ENCODE measurements at places on chromosomes 3 and 15.
A peak's percentile ranks its signal among the peaks of the same experiment; 100 is the strongest.

- no peak for DNase-seq
Observed at GRCh38 chr3:121855555-121855954, 20.5 kb downstream of the EAF2 start.

GRCh38 chr3:135500034-135500433 lies 465.5 kb upstream of the PPP2R3A start:
- DNase-seq, result no peak

DNA sequence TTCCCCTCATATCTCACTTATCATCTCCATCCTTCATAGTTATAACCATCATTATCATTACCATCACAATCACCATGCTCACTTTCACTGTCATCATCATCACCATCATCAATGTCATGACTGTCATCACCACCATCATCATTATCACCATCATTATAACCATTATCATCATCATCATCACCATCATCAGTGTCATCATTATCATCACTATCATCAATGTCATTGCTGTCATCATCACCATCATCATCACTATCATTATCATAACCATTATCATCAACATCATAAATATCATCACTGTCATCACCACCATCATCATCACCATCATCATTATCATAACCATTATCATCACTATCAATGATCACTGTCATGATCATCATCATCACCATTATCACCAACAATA lies 44.1 kb downstream of the SSUH2 start:
- no peak for DNase-seq

GRCh38 chr3:42856544-42856943 lies 19.1 kb downstream of the CYP8B1 start:
- DNase-seq, result no peak

- no peak for DNase-seq
Observed at GRCh38 chr3:110494093-110494490, 577.5 kb upstream of the NECTIN3 start.

GRCh38 chr3:127473244-127474024 lies 117.1 kb downstream of the TPRA1 start:
- no peak for DNase-seq

DNA sequence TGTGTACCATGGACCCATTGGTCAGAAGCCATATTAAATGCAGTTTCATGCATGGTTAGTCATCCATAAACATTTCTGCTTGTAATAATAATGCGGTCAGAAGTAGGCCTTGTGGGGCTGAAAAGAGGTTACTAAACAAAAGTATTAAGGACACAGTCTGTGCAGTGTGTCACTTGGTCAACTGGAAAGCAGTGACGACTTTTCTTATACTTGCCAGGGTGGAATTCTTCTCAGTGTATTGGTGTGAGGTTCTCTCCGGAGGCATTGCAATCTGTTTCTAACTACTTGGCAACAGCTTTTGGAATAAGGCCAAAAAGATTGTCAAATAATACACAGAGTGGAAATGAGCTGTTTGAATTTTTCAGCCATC lies 46.8 kb downstream of the CHL1 start:
- DNase-seq, result no peak

DNA sequence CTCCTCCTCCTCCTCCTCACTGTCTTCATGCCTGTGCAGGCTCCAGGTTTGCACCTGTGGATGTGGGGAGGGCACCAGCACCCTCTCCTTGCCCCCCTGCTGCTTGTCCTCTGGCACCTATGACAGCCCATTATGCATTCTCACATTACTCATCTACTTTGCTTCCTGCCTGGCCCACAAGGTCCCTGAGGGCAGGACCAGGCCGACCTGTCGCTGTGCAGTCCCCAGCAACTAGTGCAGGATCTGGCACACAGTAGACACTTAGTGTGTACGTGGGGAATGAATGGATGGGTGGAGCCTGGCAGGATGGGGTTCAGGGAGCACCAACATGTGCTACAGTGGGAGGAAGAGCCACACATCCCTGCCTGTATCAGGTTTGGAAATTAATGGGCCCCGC lies 58.3 kb upstream of the TMEM115 start:
- DNase-seq, result no peak

DNA sequence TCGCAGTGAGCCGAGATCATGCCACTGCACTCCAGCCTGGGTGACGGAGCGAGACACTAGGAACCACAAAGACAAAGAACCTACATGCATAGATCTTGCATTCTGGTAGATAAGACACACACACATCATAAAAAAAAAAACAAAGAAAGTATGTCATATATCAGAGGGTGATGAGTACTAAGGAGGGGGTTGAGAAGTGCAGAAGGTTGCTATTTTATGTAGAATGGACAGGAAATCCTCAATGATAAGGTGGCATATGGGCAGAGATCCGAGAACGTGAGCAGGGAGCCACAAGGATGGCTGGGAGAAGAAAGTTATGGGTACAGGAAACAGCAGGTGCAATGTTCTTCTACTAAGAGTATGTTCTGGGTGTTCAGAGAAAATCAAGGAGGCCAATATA lies 118.8 kb downstream of the MEX3B start:
- DNase-seq, result no peak

DNA sequence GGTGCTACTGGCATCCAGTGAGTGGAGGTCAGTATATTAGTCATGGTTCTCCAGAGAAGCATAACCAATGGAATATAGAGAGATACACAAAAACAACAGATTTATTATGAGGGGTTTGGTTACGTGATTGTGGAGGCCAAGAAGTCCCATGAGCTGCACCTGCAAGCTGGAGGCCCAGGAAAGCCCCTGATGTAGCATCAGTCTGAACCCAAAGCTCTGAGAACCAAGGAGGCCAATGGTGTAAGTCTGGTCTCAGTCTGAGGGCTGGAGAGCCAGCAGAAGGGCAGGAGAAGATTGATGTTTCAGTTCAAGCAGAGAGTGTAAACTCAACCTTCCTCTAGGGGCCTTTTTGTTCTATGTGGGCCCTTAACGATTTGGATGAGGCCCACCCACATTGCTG lies 144.1 kb downstream of the KLF13 start:
- DNase-seq, result no peak

DNA sequence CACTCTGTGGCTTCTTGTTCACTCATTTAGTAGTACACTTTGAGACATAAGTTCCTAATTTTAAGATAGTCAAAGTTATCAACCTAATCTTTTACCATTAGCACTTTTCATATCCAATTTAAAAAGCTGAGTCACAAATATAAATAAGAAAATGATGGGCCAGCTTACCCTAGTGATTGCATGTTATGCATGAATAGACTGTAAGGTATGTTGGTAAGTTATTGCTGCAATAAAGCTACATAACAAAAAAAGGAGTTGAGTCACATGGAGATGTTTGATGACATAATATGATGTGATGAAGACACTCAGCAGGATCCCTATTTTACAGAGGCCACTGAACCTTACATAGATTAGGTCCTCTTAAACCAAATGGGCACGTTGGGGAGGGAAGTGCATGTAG lies 161.3 kb downstream of the OCA2 start:
- no peak for DNase-seq

- DNase-seq, result no peak
Observed at GRCh38 chr15:43330780-43331087, 361 bp upstream of the LCMT2 start.

- DNase-seq, result no peak
Observed at GRCh38 chr3:97009427-97010019, 195.1 kb downstream of the EPHA6 start.

- DNase-seq, result no peak
Observed at GRCh38 chr3:31077021-31077601, 182.7 kb upstream of the GADL1 start.

DNA sequence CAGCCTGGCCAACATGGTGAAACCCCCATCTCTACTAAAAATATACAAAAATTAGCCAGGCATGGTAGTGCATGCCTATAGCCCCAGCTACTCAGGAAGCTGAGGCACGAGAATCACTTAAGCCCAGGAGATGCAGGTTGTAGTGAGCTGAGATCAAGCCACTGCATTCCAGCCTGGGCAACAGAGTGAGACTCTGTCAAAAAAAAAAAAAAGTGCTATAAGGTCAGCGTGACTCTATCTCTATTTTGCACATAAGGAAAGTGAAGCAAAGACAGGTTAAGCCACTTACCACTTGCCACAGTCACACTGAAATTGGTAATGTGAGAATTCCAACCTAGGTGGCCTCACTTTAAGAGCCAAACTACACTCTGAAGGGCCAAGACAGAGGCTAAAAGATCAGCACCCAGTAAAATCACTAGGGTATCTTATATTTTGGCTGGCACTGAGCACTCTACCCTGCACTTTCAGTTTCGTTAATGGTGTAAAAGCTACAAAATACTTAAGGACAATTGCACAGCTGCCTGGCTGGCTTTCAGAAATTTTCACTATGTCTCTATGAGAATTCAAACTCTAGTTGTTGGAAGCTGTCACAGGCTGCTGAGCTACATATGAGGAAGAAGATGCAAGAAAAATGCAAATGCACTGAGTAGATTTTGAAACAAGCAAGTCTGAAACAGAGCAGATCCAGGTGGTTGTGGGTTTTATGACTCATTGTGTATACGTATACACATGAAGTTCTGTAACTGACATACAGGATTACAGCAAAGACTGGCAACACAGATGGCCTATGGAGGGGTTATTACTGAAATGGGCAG lies 32.7 kb downstream of the TRANK1 start:
- no peak for DNase-seq

DNA sequence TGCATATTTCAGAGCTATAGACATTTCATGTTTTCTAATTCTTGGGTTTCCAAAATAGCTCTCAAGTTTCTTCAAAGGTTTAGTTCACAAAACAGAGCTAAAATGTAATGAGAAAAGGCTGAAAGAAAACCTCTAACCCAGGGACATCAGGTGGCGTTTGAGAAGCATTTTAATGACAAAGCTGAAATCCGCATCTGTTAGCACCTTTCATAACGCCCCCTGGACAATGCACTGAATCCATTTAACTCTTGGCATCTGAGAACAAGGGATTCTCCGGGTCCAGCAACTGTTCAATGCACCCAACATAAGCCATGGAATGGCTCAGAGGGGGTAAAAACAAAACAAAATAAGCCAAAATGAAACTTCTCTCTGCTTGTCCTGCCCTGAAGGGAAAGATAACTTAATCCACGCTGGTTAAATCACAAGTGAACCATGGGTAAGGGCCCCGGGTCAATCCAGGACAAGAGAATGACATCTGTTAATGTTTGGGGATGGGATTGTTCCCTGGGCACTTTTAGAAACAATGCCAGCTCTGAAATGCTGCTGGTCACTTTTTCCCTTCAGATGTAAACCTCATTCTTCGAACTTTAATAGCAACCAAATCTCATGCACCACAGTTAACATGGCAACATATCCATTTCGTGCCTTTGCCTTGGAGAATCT lies 466.2 kb upstream of the ADAMTS9 start:
- no peak for DNase-seq

DNA sequence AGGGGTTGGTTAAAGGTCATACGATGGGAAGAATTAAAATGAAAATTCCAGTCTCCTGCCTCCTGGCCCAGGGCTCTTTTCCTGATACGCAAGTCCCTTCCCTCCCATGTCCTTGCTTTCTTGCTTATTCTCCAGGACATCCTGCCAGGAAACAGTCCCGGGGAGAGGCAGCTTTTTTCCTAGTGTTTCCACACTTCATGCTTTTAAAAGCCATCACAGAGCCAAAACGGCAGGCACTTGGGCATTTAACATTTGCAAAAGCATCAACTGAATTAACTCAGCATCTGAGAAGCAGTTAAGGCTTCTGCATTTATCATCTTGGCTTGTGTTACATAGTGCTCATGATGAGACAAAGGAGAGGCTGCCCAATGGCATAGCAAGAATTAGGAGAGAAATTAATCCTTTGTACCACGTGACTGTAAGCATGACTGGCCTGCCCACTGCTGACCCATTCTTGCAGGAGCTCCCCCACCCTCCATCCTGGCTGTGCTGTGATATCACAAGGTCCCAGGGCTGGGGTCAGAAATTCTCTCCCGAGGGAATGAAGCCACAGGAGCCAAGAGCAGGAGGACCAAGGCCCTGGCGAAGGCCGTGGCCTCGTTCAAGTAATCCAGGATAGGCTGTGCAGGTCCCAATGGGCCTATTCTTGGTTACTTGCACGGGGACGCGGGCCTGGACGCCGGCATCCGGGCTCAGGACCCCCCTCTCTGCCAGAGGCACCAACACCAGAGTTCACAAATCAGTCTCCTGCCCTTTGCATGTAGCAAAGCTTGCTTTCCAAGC lies 21.6 kb upstream of the VILL start:
- DNase-seq, result no peak

GRCh38 chr3:197494366-197495058 lies 61.3 kb downstream of the BDH1 start:
- DNase-seq, result no peak

GRCh38 chr15:31563421-31563820 lies 236.8 kb downstream of the KLF13 start:
- DNase-seq, result no peak

- peak; percentile 22 for DNase-seq
Observed at GRCh38 chr3:88031642-88032077, 27.1 kb downstream of the CGGBP1 start.

DNA sequence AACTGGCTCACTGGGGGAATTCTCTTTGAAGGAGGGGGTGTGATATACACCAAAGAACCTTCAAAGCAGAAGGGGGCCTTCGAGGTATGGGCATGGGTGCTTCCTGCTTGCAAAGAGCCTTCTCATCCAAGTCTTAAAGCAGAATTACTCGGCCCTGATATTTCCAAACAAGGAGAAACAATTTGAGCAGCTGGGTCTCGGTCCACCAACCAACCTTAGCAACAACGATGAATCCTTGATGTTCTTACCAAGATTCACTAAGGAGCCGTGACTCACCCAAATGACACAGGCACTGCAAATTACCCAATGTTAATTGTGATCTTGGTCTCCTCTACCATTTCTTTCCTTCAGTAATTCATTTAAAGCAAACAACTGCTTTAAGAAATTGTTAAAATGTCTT lies 7.7 kb downstream of the HOMER2 start:
- no peak for DNase-seq

DNA sequence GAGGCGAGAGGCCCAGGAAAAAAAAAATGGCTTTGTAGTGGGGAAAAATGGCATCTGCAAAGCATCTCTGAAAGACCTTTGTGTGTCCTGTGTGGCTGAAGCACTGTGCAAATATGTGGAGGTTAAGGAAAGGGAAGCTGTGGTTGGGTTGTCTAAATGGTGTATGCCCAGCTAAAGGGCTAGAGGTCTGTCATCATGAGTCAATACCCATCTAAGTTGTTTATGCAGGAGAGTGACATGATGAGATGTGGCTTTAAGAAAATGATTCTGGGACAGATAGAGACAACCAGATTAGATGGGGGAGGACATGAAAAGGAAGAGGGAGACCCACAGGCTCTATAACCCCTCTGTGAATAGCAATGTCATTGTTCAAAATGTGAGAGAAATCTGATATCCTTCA lies 280.7 kb downstream of the MFSD1 start:
- DNase-seq, result no peak

GRCh38 chr15:35557544-35557943 lies 11.6 kb upstream of the DPH6 start:
- DNase-seq, result no peak

GRCh38 chr3:98013411-98014267 lies 21.5 kb downstream of the GABRR3 start:
- DNase-seq, result no peak

- no peak for DNase-seq
Observed at GRCh38 chr3:25856902-25857518, 67.1 kb downstream of the OXSM start.
